A549 treated with DMSO at 1 μM for 4 hours (cell line): ENCODE measurements at places on chromosomes 11 and 22. TPM values are rescaled to one million over a fixed set of nuclear protein-coding genes. Genes with fewer than 3 reads are reported as not detected.

The TNNT3 gene
- 0.11 to 0.17 TPM in 2 of 5 replicates, not detected in the others for total RNA-seq

The PTPRJ gene
- 36.5 to 56.4 TPM (median 53.9 TPM) in 5 replicates for total RNA-seq

The SPDYC gene
- total RNA-seq, result not detected in 5 replicates

The MMP10 gene
- total RNA-seq, result 0.74 to 1.4 TPM (median 1.3 TPM) in 5 replicates

The MS4A7 gene
- not detected in 5 replicates for total RNA-seq

The INS gene
- total RNA-seq, result not detected in 5 replicates

The MUC5B gene
- total RNA-seq, result 2.3 to 4.3 TPM (median 2.9 TPM) in 5 replicates

The SCGB1C1 gene
- total RNA-seq, result not detected in 5 replicates

The PHF21B gene
- 0.95 to 1.4 TPM (median 1.2 TPM) in 5 replicates for total RNA-seq

The HOATZ gene
- not detected in 5 replicates for total RNA-seq

The KDM4D gene
- total RNA-seq, result 0.40 to 0.70 TPM (median 0.47 TPM) in 5 replicates

The RAB38 gene
- 0.87 to 1.9 TPM (median 1.0 TPM) in 5 replicates for total RNA-seq

The PTGDR2 gene
- 0.03 to 0.08 TPM (median 0.07 TPM) in 3 of 5 replicates, not detected in the others for total RNA-seq

The CREB3L1 gene
- total RNA-seq, result 4.5 to 7.4 TPM (median 5.0 TPM) in 5 replicates

The CEND1 gene
- total RNA-seq, result 0.81 to 2.3 TPM (median 1.6 TPM) in 5 replicates

The OR51B2 gene
- not detected in 5 replicates for total RNA-seq

The CCDC90B gene
- total RNA-seq, result 52.1 to 59.6 TPM (median 54.8 TPM) in 5 replicates

The MS4A14 gene
- not detected in 5 replicates for total RNA-seq

The GSTT2 gene
- total RNA-seq, result not detected in 5 replicates

The OR5B21 gene
- total RNA-seq, result not detected in 5 replicates

The OR51A4 gene
- not detected in 5 replicates for total RNA-seq

The SCN4B gene
- total RNA-seq, result 0.02 to 0.06 TPM (median 0.05 TPM) in 5 replicates

The RPS6KB2 gene
- total RNA-seq, result 44.4 to 52.3 TPM (median 44.9 TPM) in 5 replicates

The WBP2NL gene
- total RNA-seq, result 0.14 to 0.17 TPM (median 0.15 TPM) in 3 of 5 replicates, not detected in the others

The MS4A12 gene
- total RNA-seq, result not detected in 5 replicates

The RHOD gene
- 32.0 to 43.4 TPM (median 40.4 TPM) in 5 replicates for total RNA-seq

The FGF3 gene
- not detected in 5 replicates for total RNA-seq

The OPCML gene
- total RNA-seq, result not detected in 5 replicates

The ELFN2 gene
- total RNA-seq, result 6.2 to 10.0 TPM (median 8.2 TPM) in 5 replicates

The SLC25A17 gene
- total RNA-seq, result 21.1 to 25.4 TPM (median 24.6 TPM) in 5 replicates

The SAA1 gene
- total RNA-seq, result 0.24 to 0.55 TPM (median 0.43 TPM) in 4 of 5 replicates, not detected in the other

The XKR3 gene
- total RNA-seq, result not detected in 5 replicates

The OR8D1 gene
- not detected in 5 replicates for total RNA-seq

The GRAMD1B gene
- total RNA-seq, result 34.2 to 50.8 TPM (median 49.1 TPM) in 5 replicates

The OR5A1 gene
- not detected in 5 replicates for total RNA-seq

The NR1H3 gene
- total RNA-seq, result 9.2 to 13.3 TPM (median 12.2 TPM) in 5 replicates

The PKP3 gene
- total RNA-seq, result 31.8 to 41.0 TPM (median 36.8 TPM) in 5 replicates

The OR52I2 gene
- total RNA-seq, result not detected in 5 replicates

The POU2AF2 gene
- not detected in 5 replicates for total RNA-seq
